Stimulated activated CD4-positive, alpha-beta T cell treated with anti-CD3 and anti-CD28 coated beads, Interleukin-1b, Interleukin-23, amount 100 ng/mL, for 4 hours (primary cell): ENCODE measurements at places on chromosomes 2 and 18.

- no peak for DNase-seq
These were observed 89.6 kb downstream of the SH3BP4 start for GRCh38 chr2:235041221-235041917.

GRCh38 chr2:65421432-65421748, 11.0 kb downstream of the SPRED2 start:
- DNase-seq, result no peak

DNA sequence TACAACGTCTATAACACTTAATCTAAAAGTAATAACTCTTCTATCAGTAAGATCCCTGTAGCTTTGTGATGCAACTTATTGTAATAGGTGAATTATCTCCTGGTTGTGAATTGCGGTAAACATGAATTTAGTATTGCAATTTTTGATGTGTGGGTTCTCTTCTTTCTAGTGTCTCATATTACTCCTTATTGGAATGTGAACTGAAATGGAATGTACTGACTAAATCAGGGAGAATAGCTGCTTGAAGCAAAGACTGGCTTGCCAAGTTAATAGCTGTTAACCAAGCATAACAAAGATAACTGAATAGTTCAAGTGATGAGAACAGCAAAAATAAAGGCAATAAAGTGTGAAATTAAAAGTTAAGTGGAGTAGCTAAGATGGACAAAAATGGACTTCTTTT, 60.5 kb upstream of the TFPI start:
- DNase-seq, result no peak

DNA sequence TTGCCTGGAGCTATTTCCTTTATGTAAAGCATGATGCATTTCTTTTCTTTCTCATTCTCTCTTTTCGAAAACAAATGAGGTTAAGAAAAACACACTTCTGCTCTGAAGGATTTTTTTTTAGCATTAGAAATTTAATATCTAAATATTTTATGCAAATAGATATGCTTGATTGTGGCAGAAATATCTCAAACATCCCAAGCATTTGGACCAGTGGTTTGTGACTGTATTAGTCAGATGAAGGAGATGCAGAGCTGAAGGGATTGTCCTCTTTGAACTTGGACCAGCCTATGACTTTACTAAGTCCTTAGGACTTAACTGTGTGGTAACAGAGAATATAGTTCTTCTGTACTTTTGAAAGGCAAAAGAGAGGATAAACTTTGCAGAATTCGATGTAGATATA, 335.9 kb upstream of the NT5C1B start:
- no peak for DNase-seq

DNA sequence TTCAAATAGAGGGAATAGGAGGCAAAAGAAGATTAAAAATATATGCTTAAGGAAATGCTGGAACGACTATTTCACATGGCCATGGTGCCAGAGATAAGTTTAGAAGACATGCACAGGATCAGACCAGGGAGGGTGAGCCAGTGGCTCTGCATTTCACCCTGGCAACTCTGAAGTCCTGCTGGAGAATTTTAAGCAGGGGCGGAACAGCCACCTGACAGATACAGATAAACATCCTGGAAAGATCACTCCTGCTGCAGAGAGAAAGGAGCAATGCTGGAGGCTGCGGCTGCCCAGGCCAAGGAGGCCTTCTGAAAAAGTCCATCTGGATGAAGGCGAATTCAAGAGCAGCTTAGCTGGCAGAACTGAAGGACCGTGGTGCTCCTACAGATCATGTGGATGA, 755.9 kb downstream of the RNF144A start:
- DNase-seq, result no peak

DNA sequence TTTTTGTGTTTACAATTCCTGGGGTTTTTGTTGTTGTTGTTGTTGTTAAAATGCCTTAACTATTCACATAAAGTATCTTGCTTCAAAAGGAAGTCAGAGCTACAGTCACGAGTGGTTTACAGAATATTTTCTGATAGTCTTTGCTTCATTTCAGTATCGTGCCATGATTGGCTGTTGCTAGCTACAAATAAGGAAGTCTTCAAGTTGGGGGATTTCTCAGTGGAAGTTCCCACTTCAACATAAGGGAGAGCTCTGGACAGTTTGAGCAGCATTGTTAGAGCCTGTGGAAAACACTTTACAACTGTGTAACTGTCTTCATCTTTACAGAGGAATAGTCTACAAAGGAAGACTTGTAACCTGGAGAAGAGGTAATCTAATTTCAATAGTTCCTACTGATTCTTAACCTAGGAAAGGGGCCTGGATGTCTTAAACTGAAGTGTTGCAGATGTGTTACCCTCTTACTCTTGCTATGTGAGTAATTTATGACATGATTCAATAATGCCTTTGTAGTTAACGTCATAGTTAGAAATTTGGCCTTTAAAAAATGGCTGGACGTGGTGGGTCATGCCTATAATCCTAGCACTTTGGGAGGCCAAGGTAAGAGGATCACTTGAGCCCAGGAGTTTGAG, 23.4 kb upstream of the TANK start:
- DNase-seq, result no peak

DNA sequence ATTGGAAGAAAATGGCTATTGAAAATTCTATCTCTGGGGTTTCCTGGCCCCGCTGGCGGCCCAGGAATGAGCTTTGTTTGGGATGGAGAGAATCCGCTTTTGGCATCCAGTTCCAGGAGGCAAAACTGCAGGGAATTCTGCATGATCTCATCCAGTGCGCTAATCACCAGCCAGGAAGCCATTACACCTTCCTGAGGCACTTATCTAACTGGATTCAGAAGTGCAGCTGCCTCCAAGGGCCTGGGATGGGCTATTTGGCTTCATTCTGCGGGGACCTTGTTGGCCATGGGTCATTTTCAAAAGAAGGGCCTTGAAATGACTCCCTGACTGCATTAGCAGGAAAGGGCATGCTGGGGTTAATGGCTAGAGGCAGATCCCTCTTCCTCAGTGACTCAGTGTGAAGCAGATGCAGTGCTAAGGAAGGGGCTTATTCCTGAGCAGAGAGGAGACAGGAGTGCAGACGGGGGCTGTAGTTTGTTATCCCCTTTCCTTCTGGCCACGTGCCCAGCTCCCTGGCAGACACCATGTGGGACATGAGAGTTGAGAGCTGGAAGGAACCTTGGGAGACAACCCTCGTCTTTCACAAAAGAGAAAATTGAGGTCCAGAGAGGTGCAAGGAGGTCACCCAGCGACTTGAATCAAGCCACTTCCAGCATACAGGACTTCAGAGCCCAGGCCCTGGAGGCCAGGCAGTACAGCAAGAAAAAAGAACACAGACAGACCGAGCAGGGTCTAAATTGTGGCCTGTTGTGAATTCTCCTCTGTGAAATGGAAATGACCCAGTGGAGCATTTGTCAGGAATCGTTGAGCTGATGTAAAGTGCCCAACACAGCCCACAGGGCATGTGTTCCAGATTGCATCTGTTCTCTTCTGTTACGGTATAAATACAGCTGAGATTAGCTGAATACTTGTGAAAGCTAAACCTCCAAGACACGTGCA, 161.8 kb downstream of the PRKCE start:
- no peak for DNase-seq

- DNase-seq, result no peak
These were observed 310.4 kb upstream of the VWC2L start for GRCh38 chr2:214100488-214100887.

- DNase-seq, result no peak
These were observed 171.9 kb downstream of the KLHL29 start for GRCh38 chr2:23556929-23557328.

GRCh38 chr2:120885749-120886148, 150.1 kb downstream of the GLI2 start:
- no peak for DNase-seq

DNA sequence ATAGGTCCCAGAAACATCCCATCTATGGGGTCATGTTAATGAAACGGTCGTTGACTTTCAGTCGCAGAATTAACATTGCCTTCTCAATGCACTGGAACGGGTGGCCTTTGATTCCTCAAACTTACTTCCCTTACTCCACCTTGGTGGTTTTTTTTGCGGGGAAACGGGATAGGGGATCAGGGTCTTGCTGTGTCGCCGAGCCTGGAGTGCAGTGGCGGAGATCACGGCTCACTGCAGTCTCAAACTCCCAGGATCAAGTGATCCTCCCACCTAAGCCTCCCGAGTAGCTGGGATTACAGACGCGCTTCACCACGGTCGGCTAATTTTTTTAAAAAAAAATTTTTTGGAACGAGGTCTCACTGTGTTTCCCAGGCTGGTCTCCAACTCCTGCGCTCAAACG, 754 bp downstream of the ATG16L1 start:
- DNase-seq, result no peak

- DNase-seq, result no peak
These were observed 52.2 kb downstream of the NGEF start for GRCh38 chr2:232960862-232961261.
